Dermis microvascular lymphatic vessel endothelial cell (primary cell): ENCODE measurements at places on chromosomes 16 and 17. TPM values are rescaled to one million over a fixed set of nuclear protein-coding genes. Genes with fewer than 3 reads are reported as not detected.

GRCh38 chr16:54145881-54146280, 140.7 kb downstream of the IRX3 start:
- no peak for DNase-seq

Gene MT1H
- total RNA-seq: not detected in 2 replicates

DNA sequence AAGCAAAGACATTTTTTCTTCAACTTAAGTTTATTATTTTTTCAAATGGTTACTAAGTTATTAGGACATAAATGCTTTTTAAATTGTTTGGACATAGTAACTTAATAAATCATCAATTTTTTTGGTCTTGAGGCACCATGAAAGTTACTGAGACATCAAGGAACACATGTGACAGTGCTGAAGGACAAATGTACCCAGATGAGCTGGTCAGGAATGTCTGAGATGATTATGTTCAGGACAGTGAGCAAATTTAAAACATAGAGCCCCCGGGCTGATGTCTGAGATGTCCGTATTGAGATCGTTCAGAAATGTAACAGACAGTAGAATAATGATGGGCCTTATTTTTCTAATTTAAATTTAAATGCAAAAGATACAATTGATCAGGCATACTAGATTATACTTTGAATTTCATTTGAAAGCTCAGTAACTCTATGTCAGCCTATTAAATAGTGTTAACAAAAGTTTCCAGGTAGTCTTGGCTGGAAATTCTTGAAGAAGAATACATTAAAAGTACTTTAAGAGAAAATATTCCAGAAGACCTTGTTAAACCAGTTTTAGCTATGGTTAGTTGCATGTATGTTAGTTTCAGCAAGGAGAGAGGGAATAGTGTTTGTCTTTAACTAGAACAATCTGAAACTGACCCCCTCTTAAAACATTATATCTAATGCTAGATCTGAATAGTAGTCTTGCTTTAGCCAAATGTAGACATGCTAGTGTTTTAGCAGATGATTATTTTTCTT, 36.4 kb downstream of the SEC14L1 start:
- DNase-seq: no peak

DNA sequence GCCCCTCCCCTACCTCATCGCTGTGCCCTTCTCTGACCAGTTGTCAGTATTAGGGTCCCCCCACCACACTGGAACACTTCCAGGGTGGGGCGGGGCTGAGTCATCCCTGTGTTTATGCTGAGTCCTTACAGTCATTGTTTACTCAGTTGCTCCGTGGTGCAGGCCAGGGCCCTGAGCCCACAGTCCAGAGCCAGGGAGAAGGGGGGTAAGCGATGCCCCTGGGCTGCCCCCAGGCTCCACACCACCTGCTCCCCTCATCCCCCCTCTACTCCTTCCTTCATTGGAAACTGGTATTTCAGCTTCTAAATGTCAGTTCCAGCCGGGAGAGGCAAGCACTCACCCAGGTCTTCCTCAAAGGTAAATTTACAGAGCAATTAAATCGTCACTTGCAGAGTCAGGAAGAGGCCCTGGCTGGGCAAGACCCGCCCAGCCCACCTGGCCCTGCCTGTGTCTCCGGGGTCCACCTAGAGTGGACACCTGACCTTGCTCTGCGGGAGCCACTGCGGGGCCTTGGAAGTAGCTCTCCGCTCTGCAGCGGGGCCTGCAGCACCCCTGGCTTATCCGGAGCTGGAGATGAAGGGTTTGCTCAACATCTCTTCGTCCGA, 4.8 kb downstream of the ATP2A3 start:
- DNase-seq: peak; percentile 78

Gene MT1A
- 1.7 TPM in 1 of 2 replicates, not detected in the other for total RNA-seq

Gene MAP2K3
- total RNA-seq: 14.2 and 20.4 TPM in 2 replicates
